ENCODE measurements at places on chromosomes 3 and 15.

GRCh38 chr3:64687086-64687780, 567 bp downstream of the ADAMTS9 start:
- DNase-seq = no peak

GRCh38 chr3:197784019-197784585, 7.0 kb upstream of the LRCH3 start:
- no peak for DNase-seq

DNA sequence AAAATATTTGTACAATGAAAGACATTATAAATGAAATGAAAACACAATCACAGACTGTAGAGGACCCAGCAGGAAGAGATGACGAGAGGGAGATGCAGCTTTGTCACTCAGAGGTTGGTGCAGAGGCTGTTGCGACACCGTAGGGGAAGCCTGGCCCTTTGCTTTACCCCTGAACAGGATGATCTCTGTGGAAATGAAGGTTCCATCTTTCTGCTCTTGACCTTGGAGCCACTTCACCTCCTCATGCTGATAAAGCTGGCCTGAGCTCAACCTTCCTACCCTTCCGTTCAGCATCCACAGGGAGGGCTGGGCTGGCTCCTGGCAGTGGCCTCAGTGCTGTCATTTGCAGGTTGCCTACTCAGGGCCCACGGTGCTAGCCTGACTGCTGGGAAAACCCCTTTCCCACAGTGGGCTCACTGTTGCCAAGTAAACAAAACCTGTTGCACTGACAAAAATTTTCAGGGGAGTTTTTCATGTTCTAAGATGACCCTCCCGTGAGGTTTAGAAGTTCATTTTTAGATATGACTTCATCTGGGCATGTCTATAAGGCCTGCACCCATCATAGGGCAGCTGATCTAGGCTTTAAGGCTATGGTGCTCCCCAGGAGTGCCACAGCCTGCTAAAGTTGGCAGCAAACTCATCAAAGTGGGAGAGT, 3.0 kb upstream of the CD80 start:
- DNase-seq = peak; percentile 76

DNA sequence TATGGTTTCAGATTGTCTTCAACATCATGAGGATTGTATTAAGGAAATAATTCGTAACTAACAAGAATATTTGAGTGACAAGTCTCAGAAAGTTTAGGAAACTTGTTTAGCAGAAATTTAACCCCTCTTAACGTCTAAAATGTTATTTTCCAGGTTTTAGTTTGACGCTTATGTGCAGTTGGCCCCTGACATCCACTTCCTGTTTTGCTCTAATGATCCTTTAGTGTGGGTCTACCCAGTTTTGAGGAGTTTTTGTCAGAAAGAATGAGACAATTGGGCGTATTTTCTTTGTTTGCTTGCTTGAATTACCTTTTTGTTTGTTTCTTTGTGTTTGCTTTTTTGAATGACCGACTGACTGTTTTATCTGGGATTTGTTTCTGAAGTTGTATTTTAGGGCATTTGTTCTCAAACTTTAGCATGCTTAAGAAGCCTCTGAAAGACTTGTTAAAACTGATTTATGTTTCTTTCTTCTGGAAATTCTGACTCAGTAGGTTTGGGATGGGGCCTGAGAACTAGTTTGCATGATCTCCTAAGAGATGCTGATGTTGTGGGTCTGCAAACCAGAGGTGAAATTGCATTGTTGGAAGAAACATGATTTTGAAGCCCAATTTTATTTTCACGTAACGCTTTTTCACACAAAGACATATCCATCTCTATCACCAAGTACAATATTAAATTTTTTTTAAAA, 20.6 kb downstream of the RBMS3 start:
- DNase-seq = no peak

DNA sequence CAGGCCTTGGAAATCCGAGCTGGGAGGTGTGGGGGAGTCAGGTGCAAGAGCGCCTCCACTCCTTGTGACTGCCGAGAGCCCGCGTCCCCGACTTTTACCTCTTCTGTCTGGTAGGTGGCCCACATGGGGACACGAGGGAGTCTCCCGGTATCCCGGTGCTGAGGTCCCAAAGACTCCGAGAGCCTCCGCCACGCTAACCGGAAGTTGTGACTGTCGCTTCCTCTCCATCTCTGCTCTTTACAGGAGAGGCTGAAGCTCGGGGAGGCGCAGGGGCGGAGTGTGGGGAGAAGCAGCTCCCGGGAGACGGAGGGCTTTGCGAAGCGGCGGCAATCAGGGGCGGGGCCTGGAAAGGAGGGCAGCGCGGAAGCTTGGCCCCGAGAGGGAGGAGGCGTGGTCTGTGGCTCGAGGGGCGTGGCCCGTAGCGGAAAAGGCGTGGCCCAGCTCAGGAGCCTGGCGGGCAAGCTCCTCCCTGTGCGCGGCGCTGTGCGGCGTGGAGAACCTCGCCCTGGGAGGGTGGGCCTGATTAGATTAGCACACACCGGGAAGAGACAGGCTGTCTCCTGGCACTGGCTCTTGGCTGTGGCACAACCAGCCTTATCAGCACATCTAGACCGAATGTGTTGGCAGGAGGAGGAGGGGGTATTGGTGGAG, 143.9 kb downstream of the GABRB3 start:
- DNase-seq = peak; percentile 24

DNA sequence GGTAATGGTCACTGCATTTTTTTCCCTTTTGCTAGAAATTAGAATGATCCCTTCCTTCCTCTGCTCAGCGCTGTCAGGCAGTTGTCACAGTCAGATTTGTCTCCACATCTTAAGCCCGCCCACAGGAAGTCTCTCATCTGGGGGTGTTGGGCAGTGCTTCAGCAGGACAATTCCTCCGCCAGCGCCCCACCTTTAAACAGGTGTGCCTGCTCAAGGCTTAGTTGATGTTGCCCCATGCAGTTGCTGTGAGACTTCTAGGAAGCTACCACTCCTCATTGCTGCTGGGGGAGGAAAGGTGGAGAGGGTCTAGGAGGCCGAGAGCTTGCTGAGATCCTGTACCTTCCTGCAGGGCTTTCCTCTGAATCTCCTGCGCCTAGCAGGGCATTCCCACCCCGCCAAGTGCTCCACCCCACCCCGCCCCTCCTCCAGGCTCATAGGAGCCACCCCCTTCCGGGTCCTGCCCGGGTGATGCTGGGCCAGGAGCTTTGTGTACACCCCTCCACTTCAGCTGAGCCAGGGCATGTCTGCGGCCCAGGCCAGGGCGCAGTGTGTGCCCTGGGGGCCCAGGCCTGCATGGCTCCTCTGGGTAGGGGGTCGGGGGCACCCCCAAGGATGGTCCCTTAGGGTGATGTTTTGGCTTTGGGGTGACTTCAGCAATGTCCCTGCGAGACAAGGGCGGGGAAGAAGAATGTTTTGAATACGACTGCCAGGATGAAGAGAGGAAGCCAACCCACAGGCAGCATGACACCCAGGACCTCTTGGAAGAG, 68.7 kb downstream of the TRAK1 start:
- peak; percentile 31 for DNase-seq

DNA sequence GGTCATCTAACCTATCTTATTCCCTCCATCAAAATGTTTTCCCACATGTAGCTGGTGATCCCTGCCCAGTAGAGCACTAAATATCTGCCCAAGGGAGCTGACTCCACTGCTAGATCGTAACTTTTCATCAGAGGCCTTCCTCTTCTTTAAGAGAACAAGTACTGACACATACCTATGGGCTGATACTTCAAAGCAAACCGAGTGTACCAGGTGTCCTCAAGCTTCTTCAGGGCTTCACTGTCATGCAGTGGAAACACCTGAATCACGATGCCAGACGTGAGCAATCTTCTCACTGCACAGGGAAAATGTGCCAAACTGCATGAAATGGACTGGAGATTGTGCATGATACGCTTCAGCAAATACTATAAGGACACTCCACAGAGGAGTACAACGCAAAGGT, 41.6 kb downstream of the ANO10 start:
- no peak for DNase-seq

- peak; percentile 13 for DNase-seq
Measured at GRCh38 chr3:71258526-71258925, 325.0 kb downstream of the FOXP1 start.

DNA sequence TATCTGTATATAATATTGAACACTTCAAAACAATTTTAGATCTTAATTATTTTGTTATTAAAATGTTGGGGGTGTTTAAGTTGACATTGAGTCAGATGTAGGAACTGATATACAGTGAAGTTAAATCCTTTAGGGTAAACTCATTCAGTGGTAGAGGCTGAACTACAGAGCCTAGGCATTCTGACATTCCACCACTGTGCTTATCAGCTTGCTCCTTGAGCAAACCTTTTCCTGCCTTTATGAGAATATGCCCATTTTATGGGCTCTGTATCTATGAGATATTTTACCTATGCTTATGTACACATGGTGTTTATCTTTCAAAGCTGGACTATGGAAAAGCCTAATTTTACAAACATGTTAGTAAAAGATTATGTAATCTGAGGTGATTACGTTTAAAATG, 407.5 kb downstream of the ZBTB20 start:
- no peak for DNase-seq

DNA sequence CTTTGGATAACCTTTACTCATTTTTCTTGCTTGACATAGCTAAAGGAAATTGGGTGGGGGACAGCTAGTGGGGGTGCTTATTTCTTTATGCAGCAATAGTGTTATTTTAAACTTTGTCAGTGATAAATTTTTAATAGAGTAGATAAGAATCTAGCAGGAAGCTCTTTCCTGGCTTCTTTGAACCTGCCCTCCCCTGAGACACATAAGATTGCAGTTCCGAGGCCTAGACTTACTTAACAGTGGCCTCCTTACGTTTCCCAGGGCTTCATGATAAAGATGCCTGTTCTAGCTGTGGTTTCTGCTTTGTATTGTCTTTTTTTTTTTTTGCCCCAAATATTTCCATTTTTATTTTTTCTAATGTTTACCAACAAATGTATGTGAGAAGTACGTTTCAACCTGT, 170.1 kb downstream of the VPS8 start:
- no peak for DNase-seq

- DNase-seq = no peak
Measured at GRCh38 chr3:80244390-80244789, 476.6 kb upstream of the ROBO1 start.

DNA sequence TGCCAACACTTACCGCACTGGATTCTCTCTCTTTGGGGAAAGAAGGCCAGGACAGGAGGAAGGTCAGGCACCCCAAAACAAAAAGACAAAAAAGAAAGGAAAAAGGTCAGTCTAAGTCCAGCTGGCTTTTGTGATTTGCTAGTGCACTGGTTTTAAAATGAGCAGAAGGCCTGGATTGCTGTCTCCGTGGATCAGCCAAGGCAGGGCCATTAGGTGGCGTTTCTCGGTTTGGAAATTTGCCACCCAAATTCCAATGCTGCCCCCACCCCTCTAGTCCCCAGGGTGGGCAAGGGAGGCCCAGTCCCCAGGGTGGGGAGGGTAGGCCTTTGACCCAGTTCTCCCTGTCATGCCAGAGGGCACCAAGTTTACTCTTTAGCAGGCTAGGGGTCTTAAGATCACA, 33.3 kb downstream of the TLE3 start:
- no peak for DNase-seq

DNA sequence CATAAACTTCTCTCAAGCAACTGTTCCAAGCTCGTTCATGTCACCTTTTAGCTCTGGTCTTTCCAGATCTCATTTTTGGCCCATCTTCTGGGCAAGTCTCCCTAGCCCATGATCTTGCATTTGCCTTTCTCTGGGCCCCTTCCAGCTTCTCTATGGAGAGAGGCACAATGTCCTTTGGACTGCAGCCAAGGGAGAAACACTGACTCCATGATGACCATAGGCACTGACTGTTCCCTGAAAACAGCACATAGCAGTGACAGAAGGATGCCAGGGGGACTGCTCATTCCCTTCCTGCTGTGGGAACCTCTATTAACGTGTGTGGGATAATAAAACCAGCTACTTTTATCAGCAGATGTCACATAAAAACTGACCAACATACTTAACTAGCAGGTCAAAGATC, 60.3 kb downstream of the STRIT1 start:
- no peak for DNase-seq

- no peak for DNase-seq
Measured at GRCh38 chr15:76309601-76310330, 1.5 kb downstream of the ETFA start.

All from suppressor macrophage (primary cell).